Keratinocyte (primary cell): ENCODE measurements at places on chromosomes 6 and 20. TPM values are rescaled to one million over a fixed set of nuclear protein-coding genes. Genes with fewer than 3 reads are reported as not detected.

- H3K36me3 ChIP-seq = no peaks in the 10 kb centered on the region
- H3K27me3 ChIP-seq = no peaks in the 10 kb centered on the region
- no peak for DNase-seq
- no peak overlapping the region for H3K4me3 ChIP-seq
Measured at GRCh38 chr6:154450498-154450897, 60.0 kb downstream of the CNKSR3 start.

- H3K4me3 ChIP-seq = no peak overlapping the region
- no peak overlapping the region for H3K27ac ChIP-seq
- H3K27me3 ChIP-seq = no peaks in the 10 kb centered on the region
- H3K4me1 ChIP-seq = no peaks in the 10 kb centered on the region
- H3K36me3 ChIP-seq = no peaks in the 10 kb centered on the region
- no peak for DNase-seq
Measured at GRCh38 chr20:59662161-59662560, 57.8 kb downstream of the PHACTR3 start.

DNA sequence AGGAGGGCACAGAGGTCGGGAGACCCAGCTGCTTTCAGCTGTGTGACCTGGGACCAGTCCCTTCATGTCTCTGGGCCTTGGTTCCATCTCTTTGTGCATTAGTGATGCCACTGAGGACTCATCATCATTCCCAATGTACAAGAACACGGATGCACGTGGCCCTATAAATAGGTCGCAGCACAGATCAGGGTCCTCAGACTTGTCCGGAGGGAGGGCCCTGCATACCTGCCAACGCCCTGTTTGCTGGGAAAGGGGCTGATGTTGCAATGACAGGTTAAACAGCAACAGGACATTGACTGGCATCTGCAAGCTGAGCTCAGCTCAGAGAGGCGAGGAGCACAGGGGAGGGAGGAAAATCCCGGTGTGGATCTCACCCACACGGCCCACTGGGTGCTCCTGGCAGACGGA, 21.8 kb downstream of the TGM2 start:
- H3K27ac ChIP-seq = no peak overlapping the region
- H3K36me3 ChIP-seq = peaks cover 2% of the 10 kb centered on the region
- no peak overlapping the region for H3K4me3 ChIP-seq
- H3K27me3 ChIP-seq = no peaks in the 10 kb centered on the region
- DNase-seq = no peak
- H3K4me1 ChIP-seq = peaks cover 20% of the 10 kb centered on the region

DNA sequence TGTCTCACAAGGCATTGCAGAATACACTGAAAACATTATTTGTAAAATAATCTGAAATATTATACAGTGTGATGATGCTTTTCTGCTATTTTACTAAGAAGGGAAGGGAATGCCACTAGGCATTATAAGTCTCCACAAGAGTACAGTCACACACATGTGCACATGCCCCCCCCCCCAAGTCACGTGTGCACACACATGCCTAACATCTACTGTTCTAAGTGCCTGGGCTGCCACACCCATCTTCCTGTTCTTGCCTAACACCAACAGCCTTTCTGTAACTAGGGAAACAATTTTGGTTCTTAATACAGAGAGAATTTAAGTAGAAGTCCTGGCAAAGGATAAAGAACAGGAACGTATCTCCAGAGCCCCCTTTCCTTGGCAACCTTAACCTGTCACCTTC, 58.2 kb upstream of the BCLAF1 start:
- peaks cover 8% of the 10 kb centered on the region for H3K4me1 ChIP-seq
- no peak overlapping the region for H3K4me3 ChIP-seq
- no peak for DNase-seq
- H3K36me3 ChIP-seq = no peaks in the 10 kb centered on the region

DNA sequence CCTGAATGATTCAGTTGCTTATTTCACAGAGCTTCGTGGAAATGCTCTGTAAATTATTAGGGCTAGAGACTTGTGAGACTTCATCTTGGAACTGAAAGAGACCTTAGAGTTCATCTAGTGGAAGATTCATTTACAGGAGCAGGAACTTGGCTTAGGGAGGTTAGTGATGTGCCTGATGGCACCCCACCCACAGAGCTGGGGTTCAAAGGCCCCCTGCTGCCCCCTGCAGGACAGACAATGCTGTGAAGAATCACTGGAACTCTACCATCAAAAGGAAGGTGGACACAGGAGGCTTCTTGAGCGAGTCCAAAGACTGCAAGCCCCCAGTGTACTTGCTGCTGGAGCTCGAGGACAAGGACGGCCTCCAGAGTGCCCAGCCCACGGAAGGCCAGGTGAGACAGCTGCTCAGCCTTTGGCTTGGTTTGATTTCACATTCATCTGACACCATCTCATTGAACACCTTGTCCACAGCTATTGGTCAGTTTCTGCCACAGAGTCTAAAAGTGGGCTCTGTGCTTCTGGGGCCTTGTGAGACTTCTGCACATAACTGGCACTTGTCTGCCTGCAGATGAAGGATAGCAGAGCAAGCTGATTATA, 25.1 kb downstream of the MYBL2 start:
- H3K27me3 ChIP-seq = no peaks in the 10 kb centered on the region
- H3K4me3 ChIP-seq = no peak overlapping the region
- DNase-seq = peak; percentile 11
- no peaks in the 10 kb centered on the region for H3K36me3 ChIP-seq
- no peak overlapping the region for H3K27ac ChIP-seq

DNA sequence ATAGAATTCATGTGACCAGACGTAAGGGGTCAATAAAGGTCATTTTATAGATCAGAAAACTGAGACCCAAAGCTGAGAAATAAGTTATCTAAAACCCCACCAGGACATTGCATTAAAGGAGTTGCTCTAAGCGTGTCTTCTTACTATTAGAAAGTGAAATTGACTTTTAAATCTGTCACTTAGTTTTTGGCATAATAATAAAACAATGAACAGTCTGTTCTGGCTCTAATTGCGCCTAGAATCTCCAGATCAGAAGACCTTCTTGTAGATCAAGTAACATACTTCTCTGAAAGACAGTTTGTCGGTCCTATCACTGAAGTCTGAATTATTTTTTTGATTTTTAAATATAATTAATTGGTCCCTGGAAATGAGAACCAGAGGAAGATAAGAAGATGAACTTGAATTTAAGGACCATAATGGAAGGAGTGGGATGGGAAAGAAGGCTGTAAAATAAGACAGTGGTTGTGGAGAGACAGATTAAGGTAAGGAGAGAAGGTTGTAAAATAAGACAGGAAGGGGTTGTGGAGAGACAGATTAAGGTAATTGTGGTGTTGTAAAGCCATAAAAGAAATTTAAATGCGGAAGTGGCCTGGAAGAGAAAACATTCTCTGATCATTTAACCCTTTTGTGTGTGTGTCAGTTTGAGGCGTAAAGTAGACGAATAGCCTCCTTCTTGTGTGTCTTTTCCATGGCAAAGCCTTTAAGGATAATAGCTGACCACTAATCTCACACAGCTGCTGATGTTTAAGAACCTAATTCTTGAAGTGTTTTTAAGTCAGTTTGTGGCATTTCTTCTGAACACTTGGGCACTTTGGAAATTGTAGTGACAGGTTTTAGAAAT, 20.1 kb downstream of the TOP1 start:
- H3K27me3 ChIP-seq = no peaks in the 10 kb centered on the region
- peak overlapping the region; percentile 60 for H3K27ac ChIP-seq
- H3K36me3 ChIP-seq = peaks cover 4% of the 10 kb centered on the region
- peaks cover 52% of the 10 kb centered on the region for H3K4me1 ChIP-seq

- DNase-seq = no peak
- no peaks in the 10 kb centered on the region for H3K4me1 ChIP-seq
Measured at GRCh38 chr6:7183707-7184106, 75.9 kb downstream of the RREB1 start.

- H3K27ac ChIP-seq = peak overlapping the region; percentile 0
- peaks cover 15% of the 10 kb centered on the region for H3K36me3 ChIP-seq
- H3K27me3 ChIP-seq = no peaks in the 10 kb centered on the region
- peak; percentile 35 for DNase-seq
- peaks cover 20% of the 10 kb centered on the region for H3K4me1 ChIP-seq
Measured at GRCh38 chr20:38536310-38536709, 44.7 kb upstream of the ADIG start.

Gene HEY2
- not detected in 3 replicates for polyA plus RNA-seq

Gene TRIM31
- polyA plus RNA-seq = 0.06 TPM in 1 of 3 replicates, not detected in the others

Gene SNRPB
- polyA plus RNA-seq = 149 to 209 TPM (median 199 TPM) in 3 replicates
